Fibroblast of lung (primary cell): ENCODE measurements at places on chromosomes 12 and 14. TPM values are rescaled to one million over a fixed set of nuclear protein-coding genes. Genes with fewer than 3 reads are reported as not detected.

GRCh38 chr12:9244894-9245293 is 36.7 kb upstream of the PZP start:
- DNase-seq = peak; percentile 3

DNA sequence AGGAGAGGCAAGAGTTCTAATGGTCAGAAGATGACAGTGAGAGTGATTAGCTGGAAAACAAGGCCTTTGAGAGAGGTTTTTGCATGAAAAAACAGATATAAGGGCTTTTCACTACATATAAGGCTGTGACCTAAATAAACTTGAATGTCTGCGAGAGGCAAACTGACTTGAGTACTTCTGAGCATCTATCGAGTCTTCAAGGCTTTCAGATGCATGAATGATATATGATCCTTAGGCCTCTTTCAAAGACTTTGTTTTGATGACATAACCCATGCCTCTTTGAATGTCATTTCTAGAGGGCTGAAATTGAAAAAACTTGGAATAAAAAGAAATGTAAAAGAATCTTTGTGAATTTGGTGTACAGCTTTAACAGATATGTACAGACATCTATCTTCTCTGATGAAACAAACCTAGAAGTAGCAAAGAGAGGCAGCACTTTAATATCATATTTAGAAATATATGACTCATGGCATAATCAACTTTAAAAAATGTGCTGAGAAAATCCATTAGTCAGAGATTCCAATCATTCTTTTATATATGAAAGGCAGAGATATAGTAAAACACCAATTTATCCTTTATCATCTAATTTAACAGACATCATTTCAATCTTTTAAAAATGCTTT is 72.6 kb downstream of the PPM1H start:
- peak; percentile 48 for DNase-seq

- DNase-seq = no peak
Observed at GRCh38 chr12:75921622-75922289, 109.8 kb downstream of the PHLDA1 start.

DNA sequence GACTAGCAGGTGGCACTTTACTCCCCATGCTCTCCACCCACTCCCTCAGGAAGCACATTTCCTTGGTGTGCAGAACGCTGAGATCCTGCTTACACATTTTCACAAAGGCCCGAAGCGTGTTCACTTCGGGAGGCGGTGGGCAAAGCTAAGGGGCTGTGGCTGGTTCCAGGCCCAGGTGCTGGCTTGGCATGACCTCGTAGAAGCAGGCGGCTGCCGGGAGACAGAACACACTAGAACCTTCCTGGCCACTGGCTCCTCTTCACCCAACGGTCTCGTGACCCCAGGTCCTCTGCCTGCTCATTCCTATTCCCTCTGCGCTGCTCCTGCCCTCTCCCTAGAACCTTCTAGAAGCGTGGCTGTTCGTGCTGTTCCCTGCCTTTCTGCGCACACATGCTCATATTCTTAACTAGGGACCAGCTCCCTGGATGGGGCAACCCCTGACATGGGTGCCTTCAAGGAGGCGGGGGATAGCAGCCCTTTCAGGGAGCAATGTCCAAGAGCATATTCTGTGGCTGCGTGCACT is 43.3 kb downstream of the ATP23 start:
- DNase-seq = no peak

DNA sequence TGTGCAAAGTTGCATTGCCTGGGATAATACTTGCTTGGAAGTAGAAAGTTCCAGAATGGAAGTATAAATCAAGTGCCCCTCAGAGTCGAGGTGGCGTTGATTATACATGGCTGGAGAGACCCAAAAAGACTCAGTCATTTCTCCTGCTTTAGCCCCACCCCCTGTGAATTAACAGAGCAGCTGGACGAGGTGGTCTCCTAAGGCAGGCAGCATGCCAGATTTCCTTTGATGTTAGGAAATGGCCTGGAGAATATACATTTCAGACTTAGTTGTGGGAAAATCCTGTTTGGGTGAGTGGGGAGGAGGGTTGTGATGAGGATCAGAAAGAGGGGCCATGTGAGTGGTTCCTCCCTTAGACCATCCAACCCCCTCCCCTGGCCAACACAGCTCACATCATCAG is 406.1 kb upstream of the TMPO start:
- DNase-seq = no peak

DNA sequence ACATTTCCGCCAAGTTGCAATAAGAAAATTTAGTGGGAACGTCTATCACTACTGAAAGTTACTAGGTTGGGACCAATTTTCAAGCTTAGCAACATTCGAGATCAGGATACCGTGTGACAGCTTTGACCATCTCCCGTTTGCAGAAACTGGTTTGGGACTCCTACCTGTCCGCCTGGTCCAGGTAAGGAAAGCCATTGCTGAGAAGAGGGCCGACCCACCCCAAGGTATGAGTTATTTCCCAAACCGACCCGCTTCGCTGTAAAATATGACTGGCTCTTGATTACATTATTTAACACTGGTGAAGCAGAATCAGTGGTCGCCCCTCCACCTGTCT is 271 bp downstream of the DNAI7 start:
- DNase-seq = no peak

DNA sequence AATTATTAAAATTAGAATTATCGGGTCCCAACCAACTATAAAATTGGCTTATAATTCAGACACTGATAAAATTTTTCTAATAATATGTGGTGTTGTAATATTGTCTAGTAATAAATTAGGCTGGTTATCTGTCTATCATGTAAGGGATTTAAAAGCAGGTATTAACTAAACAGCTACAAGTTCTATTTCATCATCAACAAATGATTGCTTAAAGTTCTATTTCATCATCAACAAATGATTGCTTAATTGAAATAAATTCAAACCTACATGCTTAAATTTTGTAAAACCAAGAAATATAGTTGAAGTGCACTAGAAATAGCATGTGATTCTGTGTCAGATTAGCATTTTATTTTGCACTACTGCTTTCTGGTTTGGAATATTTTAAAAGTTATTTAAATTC is 34.1 kb downstream of the SLCO1A2 start:
- DNase-seq = no peak

DNA sequence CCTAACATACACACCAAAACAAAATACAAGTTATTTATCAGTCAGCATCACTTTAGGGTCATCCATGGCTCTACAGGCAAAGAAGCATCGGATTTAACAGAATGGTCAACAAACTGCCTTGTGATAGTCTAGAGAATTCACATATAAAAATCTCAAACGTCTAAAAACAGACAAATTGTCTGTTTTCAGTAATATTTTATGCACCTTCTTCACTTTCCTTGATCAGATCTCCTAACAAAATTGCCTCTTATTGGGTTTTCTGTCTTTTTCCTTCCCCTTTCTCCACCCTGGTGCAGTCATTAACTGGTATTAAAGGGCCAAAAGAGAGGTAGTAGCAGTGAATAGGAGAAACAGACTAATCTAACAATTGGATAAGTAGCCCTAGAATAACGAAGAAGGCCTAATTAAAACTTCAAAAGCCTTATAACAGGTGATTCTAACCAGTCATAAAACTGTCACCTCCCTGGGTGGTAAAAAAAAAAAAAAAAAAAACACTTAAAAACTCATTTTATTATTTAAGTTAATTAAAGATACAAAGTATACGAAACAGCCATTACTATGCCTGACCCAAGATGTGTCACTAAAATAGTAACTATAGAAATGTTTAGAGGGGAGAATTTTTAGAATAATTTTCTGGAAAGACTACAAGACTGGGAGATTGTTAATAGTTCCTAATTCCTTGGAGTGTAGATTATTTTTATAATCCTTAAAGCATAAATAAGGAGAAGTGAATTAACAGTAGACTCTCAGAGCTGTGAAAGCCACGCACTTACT is 1.5 kb downstream of the KIF21A start:
- no peak for DNase-seq

- DNase-seq = no peak
Observed at GRCh38 chr14:70043001-70043400, 145.8 kb downstream of the SLC8A3 start.

DNA sequence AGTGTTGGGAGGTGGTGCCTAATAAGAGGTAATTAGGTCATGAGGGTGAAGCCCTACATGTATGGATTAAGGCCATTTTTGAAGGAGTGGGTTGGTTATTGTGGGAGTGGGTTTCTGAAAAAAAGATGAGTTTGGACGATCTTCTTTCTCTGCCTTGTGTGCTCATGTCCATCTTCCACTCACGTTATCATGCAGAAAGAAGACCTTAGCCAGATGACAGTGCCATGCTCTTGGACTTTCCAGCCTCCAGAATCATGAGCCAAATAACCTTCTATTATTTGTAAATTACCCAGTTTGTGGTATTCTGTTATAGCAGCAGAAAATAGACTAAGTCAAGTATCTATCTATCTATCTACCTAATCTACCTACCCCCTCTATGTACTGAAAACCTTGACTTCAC is 71.9 kb downstream of the SDR9C7 start:
- no peak for DNase-seq

GRCh38 chr12:100058482-100059029 is 73.8 kb upstream of the ANKS1B start:
- DNase-seq = peak; percentile 86

DNA sequence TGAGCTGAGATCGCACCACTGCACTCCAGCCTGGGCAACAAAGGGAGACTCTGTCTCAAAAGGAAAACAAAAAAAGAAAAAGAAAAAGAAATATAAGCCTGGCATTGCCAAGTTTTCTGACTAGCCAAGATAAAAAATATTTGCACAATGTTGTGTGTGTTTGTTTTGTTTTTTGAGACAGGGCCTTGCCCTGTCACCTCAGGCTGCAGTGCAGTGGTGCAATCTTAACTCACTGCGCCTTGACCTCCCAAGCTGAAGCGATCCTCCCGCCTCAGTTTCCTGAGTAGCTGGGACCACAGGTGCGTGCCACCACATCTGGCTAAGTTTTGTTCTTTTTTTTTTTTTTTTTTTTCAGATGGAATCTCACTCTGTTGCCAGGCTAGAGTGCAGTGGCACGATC is 5.5 kb upstream of the C12orf43 start:
- DNase-seq = no peak

- peak; percentile 21 for DNase-seq
Observed at GRCh38 chr12:15273896-15274295, 48.4 kb upstream of the PTPRO start.

DNA sequence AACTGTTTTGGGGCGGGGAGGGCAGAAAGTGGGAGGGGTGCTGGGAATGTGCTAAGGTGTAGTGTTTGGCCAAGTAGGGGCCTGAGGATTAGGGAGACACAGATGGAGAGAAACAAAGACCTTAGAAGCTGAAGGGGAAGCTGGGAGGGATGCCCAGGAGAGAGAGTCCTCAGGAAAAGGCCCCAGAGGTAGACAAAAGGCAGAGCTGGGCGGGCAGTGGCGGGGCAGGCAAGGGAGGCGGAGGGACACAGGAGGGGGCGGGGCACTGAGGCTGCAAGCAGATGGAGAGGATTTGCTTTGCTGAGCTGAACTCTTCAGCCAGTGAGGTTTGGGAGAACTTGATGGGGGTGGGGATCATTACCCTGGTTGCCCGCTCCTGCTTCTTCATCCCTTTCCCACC is 2.8 kb downstream of the PTMS start:
- no peak for DNase-seq

- no peak for DNase-seq
Observed at GRCh38 chr14:70713511-70713916, 71.8 kb downstream of the TTC9 start.

DNA sequence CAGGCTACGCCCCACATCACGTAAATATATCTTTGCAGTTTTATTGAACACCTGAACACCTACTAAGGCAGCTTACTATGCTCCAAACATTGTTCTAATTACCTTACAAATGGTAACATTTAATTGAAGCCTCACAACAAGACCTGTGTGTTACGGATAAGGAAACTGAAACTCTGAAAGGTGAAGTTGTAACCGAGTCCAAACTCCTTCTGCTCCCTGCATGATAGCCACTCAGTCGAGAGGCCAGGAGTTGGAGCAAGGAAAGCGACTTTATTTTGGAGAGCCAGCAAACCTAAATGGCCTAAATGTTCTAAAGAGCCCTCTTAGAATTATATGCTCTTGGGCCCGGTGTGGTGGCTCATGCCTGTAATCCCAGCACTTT is 12.6 kb upstream of the TRPV4 start:
- DNase-seq = no peak

- no peak for DNase-seq
Observed at GRCh38 chr12:62686938-62687337, 220.3 kb downstream of the MON2 start.

- no peak for DNase-seq
Observed at GRCh38 chr12:48422060-48422459, 50.3 kb upstream of the ANP32D start.

DNA sequence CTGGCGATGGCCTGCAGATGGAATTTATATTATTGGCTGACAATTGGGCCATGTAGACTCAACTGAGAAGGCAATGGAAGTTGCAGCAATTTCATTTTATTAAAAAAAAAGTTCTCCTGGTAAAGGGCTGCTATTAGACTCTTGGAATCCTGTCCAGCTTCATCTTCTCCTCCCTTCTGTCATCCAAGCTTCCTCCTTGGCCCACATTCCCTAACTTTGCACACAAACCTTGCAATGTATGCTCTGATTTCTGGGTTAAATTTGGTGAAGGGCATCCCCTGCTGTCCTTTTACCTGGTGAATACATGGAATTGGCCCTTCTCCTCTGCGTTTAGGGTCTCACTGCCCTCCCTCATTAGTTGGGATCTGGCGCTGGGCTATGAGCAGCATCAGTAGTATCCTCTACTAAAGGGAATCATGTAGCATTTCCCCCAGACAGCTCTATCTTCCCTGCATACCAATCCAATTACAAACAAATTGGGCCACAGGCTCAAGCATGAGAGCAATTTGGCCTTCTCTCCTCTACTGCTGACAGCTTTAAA is 336.9 kb downstream of the BMP4 start:
- DNase-seq = peak; percentile 77

DNA sequence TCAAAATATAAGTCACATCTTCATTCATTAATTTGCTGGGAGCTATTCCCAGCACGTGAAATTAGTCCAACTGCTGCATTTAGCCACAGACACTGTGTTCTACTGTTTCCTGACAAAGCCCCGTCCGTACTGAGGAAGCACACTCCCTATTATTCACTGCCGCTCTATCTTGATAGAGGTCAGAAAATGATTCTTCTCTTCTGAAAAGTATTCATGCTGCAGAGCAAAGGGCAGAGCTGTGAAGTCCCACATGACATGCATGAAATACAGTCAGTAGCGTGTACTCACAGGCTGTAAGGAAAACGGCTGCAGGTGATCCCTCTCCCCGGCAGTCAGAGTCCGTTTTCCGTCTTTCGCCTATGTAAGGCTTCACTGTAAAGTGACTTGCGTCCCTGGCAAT is 302.5 kb upstream of the FKBP4 start:
- DNase-seq = no peak

IRAK3 gene
- total RNA-seq = 7.4 and 11.1 TPM in 2 replicates

SERPINA10 gene
- not detected in 2 replicates for total RNA-seq

PRB2 gene
- not detected in 2 replicates for total RNA-seq

RNF212B gene
- total RNA-seq = not detected in 2 replicates

SAMD15 gene
- 0.33 and 0.77 TPM in 2 replicates for total RNA-seq

C3AR1 gene
- 0.17 TPM in 1 of 2 replicates, not detected in the other for total RNA-seq

ANKLE2 gene
- 45.5 and 55.8 TPM in 2 replicates for total RNA-seq

ASCL1 gene
- not detected in 2 replicates for total RNA-seq

RND1 gene
- total RNA-seq = under 0.01 and 0.17 TPM in 2 replicates

ALDH6A1 gene
- 19.5 and 38.6 TPM in 2 replicates for total RNA-seq

TSPAN8 gene
- total RNA-seq = under 0.01 and 0.17 TPM in 2 replicates

TAS2R19 gene
- 3.1 and 5.3 TPM in 2 replicates for total RNA-seq

SPIC gene
- not detected in 2 replicates for total RNA-seq

CD69 gene
- not detected in 2 replicates for total RNA-seq

RNASE7 gene
- not detected in 2 replicates for total RNA-seq

ANKRD33 gene
- total RNA-seq = under 0.01 TPM in 1 of 2 replicates, not detected in the other

TPH2 gene
- not detected in 2 replicates for total RNA-seq

AMIGO2 gene
- total RNA-seq = 2.3 and 6.9 TPM in 2 replicates

EPYC gene
- total RNA-seq = not detected in 2 replicates
